ENCODE measurements at places on chromosomes 13 and 19. TPM values are rescaled to one million over a fixed set of nuclear protein-coding genes. Genes with fewer than 3 reads are reported as not detected.
A peak's percentile ranks its signal among the peaks of the same experiment; 100 is the strongest.

GRCh38 chr19:6718741-6719539 lies 1.5 kb downstream of the C3 start:
- H3K4me3 ChIP-seq: no peak overlapping the region
- DNase-seq: peak; percentile 9
- no peaks in the 10 kb centered on the region for H3K27me3 ChIP-seq
- no peaks in the 10 kb centered on the region for H3K36me3 ChIP-seq
- no peak overlapping the region for H3K27ac ChIP-seq
- H3K4me1 ChIP-seq: no peaks in the 10 kb centered on the region

DNA sequence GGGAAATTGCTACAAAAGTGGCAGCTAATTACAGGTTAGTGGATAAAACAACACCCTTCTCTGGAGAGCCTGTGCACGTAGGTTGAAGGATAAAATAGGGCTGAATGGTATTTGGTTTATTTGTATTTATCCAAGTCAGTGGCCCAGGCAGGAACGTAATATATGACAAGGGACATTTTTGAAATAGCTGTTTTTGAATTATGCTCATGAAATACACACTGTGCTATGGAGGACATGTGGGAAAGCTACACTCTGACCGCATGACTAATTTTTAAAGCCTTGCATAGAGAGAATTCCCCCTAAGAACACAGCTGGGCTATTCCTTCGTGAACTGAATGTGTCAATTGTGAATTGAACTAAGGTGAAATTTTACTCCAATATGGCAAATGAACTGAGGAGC lies 292.1 kb upstream of the MAB21L1 start:
- H3K27me3 ChIP-seq: no peaks in the 10 kb centered on the region
- H3K4me1 ChIP-seq: no peaks in the 10 kb centered on the region
- H3K4me3 ChIP-seq: no peak overlapping the region

GRCh38 chr19:14089662-14090508 lies 666 bp downstream of the SAMD1 start:
- H3K4me3 ChIP-seq: peak overlapping the region; percentile 89
- peak; percentile 82 for DNase-seq
- peaks cover 8% of the 10 kb centered on the region for H3K36me3 ChIP-seq
- H3K4me1 ChIP-seq: peaks cover 9% of the 10 kb centered on the region
- no peak overlapping the region for H3K27ac ChIP-seq
- no peaks in the 10 kb centered on the region for H3K27me3 ChIP-seq

DNA sequence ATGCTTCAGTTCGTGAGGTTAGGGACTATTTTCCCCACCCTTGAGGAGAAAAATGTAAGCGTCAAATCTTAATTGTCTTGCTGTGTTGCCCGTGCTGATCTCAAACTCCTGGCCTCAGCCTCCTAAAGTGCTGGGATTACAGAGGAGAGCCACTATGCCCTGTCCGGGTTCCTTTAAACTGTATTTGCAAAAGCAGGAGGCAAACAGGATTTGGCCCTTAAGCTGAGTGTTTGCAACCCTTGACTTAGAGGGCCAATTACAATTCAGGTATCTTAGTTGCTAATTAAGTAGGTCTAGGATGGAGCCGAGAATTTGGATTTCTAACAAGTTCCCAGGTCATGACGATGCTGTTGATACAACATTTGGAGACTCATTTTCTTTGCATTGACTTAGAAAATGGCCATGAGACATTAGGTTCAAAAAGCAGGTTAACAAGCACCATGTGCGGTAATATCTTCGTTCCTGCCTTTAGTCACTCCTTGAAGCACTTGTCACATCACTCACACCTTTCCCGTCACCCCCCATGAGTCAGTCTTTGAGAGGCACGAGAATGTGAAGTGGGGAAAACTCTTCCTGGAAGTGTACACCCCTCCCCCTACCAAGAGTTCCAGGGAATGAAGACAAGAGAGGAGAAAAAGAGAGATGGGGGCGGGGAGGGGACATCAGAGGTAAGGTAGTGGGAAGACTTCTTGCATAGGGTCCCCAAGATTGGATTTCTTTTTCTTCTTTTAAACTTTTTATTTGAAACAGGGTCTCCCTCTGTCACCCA lies 2.6 kb downstream of the NAPSA start:
- H3K4me1 ChIP-seq: peaks cover 14% of the 10 kb centered on the region
- DNase-seq: no peak
- no peaks in the 10 kb centered on the region for H3K27me3 ChIP-seq
- no peaks in the 10 kb centered on the region for H3K36me3 ChIP-seq

DNA sequence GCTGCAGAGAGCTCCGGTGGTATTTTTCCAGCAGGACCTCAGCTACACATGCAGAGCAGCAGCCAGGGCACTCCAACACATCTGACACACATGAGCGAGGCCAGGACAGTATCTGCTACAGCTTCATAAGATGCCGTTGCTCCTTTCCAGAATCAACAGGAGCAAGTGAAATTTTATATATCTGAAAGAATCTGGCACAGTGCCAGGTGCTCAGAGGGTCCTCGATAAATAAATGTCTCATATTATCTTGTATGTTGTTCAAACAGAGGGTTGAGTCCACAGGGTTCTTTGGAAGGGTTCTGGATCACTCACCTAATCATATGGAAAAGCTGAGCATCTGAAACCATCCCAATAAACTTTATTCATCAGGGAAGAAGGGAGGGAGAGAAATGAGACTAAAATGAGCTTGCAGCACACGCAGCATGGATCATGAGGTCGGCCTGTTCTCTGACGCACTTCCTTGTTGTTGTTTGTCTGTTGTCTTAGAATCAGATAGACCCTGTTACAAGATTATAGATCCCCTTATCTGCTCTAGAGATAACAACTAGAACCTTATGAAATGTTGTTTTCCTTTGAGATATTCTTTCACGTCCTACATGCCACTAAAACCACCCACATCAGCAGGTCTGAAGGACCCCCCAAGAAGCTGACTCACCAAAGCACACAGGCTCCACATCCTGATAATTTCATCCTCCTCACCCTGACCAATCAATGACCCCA lies 3.2 kb upstream of the METTL21C start:
- H3K27ac ChIP-seq: no peak overlapping the region
- peaks cover 7% of the 10 kb centered on the region for H3K4me1 ChIP-seq
- DNase-seq: no peak
- no peak overlapping the region for H3K4me3 ChIP-seq
- H3K27me3 ChIP-seq: no peaks in the 10 kb centered on the region

- DNase-seq: no peak
- no peaks in the 10 kb centered on the region for H3K4me1 ChIP-seq
- no peak overlapping the region for H3K4me3 ChIP-seq
- H3K36me3 ChIP-seq: no peaks in the 10 kb centered on the region
- H3K27me3 ChIP-seq: no peaks in the 10 kb centered on the region
- no peak overlapping the region for H3K27ac ChIP-seq
Observed at GRCh38 chr13:85434927-85435326, 364.3 kb downstream of the SLITRK6 start.

- H3K27ac ChIP-seq: no peak overlapping the region
- H3K27me3 ChIP-seq: peaks cover 62% of the 10 kb centered on the region
- no peak for DNase-seq
- no peaks in the 10 kb centered on the region for H3K36me3 ChIP-seq
- H3K4me1 ChIP-seq: no peaks in the 10 kb centered on the region
Observed at GRCh38 chr19:55439052-55439451, 4.0 kb downstream of the SHISA7 start.

- no peaks in the 10 kb centered on the region for H3K27me3 ChIP-seq
- H3K4me1 ChIP-seq: peaks cover 3% of the 10 kb centered on the region
- H3K4me3 ChIP-seq: no peak overlapping the region
- no peak overlapping the region for H3K27ac ChIP-seq
Observed at GRCh38 chr19:54168174-54168917, 4.6 kb downstream of the TMC4 start.

GRCh38 chr19:918481-919198 lies 1.5 kb downstream of the KISS1R start:
- H3K36me3 ChIP-seq: no peaks in the 10 kb centered on the region
- H3K27ac ChIP-seq: no peak overlapping the region
- peak; percentile 56 for DNase-seq
- H3K27me3 ChIP-seq: peaks cover 54% of the 10 kb centered on the region
- H3K4me1 ChIP-seq: no peaks in the 10 kb centered on the region
- peak overlapping the region; percentile 30 for H3K4me3 ChIP-seq

GRCh38 chr19:15457701-15458484 lies 6.5 kb downstream of the RASAL3 start:
- H3K27ac ChIP-seq: no peak overlapping the region
- H3K27me3 ChIP-seq: peaks cover 77% of the 10 kb centered on the region
- DNase-seq: no peak
- no peaks in the 10 kb centered on the region for H3K4me1 ChIP-seq

DNA sequence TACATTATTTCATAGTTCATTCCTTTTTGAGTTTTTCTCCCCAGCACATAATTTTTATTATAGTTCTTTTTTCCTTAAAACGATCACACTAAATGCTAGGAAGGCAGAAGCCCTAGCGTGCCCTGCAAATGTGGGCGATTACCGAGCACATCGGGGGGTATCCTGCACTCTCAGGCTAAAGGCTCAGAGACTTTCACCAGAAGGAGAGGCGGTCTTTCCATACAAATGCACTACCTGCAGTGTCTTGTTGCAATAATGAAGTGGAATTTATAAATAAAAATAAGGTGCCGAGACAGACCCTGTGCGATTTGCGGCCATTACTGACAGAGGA lies 29.3 kb upstream of the SPACA7 start:
- no peaks in the 10 kb centered on the region for H3K4me1 ChIP-seq
- DNase-seq: no peak
- no peak overlapping the region for H3K27ac ChIP-seq
- H3K4me3 ChIP-seq: no peak overlapping the region

GRCh38 chr19:18014197-18014596 lies 6.2 kb downstream of the ARRDC2 start:
- H3K36me3 ChIP-seq: no peaks in the 10 kb centered on the region
- no peaks in the 10 kb centered on the region for H3K27me3 ChIP-seq
- peaks cover 9% of the 10 kb centered on the region for H3K4me1 ChIP-seq
- no peak overlapping the region for H3K4me3 ChIP-seq
- peak overlapping the region; percentile 85 for H3K27ac ChIP-seq

- H3K27ac ChIP-seq: no peak overlapping the region
- H3K36me3 ChIP-seq: peaks cover 26% of the 10 kb centered on the region
- no peaks in the 10 kb centered on the region for H3K4me1 ChIP-seq
- DNase-seq: no peak
- no peaks in the 10 kb centered on the region for H3K27me3 ChIP-seq
Observed at GRCh38 chr13:48265217-48265815, 32.3 kb downstream of the ITM2B start.

GRCh38 chr13:44318161-44318560 lies 55.5 kb upstream of the SERP2 start:
- no peak for DNase-seq
- no peaks in the 10 kb centered on the region for H3K27me3 ChIP-seq
- no peak overlapping the region for H3K4me3 ChIP-seq
- H3K36me3 ChIP-seq: no peaks in the 10 kb centered on the region
- H3K4me1 ChIP-seq: no peaks in the 10 kb centered on the region

DNA sequence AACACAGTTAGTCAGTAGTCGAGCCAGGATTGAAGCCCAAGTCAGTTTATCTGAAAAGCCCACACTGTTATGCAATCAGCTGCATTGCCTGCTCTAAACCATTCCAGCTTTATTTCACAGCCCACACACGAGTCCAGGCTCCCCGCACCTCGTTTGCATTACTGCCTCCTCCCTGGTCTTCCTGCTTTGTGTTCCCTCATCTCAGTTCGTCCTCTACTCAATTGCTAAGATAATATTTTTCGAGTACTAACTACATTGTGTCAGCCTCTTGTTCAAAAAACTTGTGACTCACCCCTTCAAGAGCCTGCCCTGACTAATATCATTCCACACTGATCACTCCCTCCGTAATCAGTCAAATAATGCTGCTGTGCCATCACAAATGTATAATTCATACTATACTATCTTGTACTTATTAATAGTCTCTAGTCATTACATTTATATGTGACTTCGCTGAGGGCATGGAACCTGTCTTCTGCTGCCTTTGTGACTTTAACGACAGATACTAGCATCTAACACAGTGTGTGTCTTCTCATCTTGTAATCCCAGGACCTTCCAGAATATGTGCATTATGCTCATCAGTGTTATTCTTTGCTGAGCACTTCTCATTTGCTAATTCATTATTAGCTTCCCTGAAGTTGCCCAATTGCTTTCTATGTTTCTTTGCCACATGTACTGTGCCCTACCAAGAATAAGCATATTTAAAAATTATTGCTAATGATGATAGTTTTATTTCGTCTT lies 26.2 kb upstream of the WDFY2 start:
- peak; percentile 84 for DNase-seq
- H3K4me3 ChIP-seq: no peak overlapping the region
- no peak overlapping the region for H3K27ac ChIP-seq
- no peaks in the 10 kb centered on the region for H3K36me3 ChIP-seq
- H3K4me1 ChIP-seq: no peaks in the 10 kb centered on the region

DNA sequence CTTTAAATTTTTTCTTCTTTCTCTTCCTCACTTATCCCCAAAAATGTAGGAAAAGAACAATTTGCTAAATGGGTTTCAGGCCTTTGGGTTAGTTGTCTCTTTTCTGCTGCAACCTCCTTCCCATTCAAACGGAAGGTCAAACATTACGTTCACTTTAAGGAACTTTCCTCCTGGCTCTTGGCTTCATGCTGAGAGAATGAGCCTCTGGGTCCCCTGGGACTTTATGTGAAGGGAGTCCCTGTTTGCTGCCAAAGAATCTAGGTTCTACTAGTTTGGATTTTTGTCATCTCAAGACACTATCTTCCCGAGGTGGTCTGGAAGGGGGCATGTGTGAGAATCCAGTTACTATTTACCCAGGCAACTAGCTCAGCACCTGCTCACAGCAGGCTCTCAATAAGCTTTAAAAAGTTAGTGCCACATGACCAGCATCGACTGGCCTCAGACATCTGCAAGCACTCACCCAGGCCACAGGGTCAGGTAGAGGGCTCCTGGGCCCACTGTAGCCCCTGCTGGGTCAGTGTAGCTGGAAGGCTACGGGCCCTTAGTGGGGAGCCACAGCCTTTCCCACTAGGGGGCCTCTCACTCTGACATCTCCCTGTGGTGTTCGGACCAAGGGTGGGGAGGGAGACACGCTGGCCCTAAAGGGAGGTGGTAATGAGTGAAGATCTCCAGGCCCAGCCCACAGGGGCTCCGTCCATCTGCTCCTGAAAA lies 40.5 kb downstream of the FAM124A start:
- no peaks in the 10 kb centered on the region for H3K27me3 ChIP-seq
- no peak overlapping the region for H3K4me3 ChIP-seq
- no peak overlapping the region for H3K27ac ChIP-seq

DNA sequence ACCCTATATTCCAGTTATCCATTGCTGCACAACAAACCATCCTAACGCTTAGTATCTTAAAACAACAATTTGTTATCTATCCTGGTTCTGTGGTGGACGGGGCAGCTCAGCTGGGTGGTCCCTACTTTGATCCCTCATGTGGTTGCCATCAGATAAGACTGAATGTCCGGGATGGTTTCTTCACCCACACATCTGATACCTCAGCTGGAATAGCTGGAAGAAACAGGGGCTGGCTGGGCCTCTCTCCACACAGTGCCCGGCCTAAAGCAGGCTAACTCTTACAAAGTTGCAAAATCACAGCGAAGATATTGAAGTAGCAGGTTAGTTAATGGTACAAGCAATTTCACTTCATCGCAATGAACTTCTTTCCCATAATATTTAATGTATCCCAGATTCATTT lies 3.7 kb upstream of the MRPS31 start:
- H3K36me3 ChIP-seq: no peaks in the 10 kb centered on the region
- H3K27ac ChIP-seq: no peak overlapping the region
- DNase-seq: no peak
- H3K4me1 ChIP-seq: peaks cover 7% of the 10 kb centered on the region

Gene ZNF382
- total RNA-seq: 57.8 TPM

Gene MEX3D
- total RNA-seq: 49.7 TPM

Gene DCT
- total RNA-seq: 0.18 TPM

Gene SMIM24
- total RNA-seq: not detected

Gene NKG7
- not detected for total RNA-seq

Gene LIN37
- total RNA-seq: 16.0 TPM

Measured in cardiac muscle cell (in vitro differentiated cells and primary cell).